CD4-positive, alpha-beta T cell (primary cell): ENCODE measurements at places on chromosomes 3 and 15.

- peak; percentile 6 for DNase-seq
Measured at GRCh38 chr3:143847787-143848631, at the start of gene SLC9A9. SLC9A9 (minus strand) TSS chr3:143848468; CDS start chr3:143848322, 146 bp downstream.

DNA sequence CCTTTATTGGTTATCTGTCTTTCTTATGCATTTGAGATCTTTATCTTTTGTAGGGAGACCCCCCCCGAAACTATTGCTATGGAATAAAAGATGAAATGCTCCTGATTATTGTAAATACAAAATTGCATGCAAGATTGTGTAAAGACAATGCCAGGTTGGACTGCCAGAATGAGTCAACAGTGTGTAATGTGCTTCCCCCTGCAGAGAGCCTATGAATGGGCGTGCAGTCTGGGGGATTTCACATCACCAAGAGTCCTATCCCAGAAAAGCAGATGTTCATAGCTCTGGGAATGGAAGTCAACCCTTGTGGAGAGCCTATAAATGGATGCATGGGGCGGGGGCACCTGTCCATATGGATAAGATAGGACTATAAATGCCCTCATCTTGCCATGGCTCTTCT is 584.3 kb downstream of the NSUN3 start:
- DNase-seq, result no peak

DNA sequence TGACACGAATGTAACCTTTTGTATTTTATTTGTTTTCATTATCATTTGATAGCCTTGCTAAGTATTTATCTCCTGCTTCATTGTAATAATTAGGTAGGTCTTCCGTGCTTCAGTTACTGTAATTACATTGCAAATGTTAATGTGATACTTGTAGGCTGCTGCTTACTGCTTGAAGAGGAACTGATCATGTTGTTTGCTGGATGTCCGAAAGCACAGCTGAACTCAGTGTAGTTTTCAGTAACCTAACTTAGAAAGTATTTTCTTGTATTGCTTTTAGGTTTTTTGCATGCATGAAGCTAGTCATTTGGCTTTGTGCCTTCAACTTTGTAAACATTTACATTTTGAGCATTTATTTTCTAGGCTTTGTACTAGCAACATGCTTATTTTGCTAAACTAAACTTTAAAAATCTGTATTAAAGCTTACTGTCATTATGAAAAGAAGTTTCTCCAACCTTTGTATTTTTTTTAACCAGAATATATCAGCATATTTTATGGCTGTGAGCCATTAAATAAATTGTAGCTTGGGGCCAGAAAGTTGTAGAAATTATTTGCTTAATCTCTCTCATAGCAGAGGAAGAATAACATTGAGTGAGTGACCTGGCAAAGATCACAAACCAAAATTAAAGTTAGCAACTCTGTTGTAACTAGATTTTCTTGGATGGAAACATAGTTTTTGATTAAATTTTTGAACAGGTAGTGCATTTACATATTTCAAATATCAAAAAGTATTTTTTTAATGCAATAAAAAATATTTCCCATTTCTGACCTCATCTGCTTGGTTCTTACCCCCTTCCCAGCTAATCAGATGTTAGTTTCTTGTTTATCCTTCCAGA is 30.7 kb downstream of the SACM1L start:
- DNase-seq, result no peak

DNA sequence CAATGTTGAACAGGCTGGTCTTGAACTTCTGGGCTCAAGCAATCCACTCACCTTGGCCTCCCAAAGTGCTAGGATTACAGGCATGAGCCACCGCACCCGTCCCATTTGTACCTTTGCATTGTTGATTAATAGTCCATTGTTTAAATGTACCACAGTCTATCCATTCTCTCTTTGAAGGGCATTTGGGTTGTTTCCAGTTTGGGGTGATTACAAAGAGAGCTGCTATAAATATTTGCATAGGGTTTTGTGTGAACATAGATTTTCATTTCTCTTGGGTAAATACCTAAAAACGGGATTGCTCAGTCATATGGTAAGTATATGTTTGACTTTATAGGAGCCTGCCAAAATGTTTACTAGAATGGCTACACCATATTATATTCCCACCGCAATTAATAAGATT is 13.7 kb upstream of the PTPRG start:
- DNase-seq, result no peak

GRCh38 chr3:13716540-13717221 is 163.2 kb downstream of the WNT7A start:
- DNase-seq, result no peak

DNA sequence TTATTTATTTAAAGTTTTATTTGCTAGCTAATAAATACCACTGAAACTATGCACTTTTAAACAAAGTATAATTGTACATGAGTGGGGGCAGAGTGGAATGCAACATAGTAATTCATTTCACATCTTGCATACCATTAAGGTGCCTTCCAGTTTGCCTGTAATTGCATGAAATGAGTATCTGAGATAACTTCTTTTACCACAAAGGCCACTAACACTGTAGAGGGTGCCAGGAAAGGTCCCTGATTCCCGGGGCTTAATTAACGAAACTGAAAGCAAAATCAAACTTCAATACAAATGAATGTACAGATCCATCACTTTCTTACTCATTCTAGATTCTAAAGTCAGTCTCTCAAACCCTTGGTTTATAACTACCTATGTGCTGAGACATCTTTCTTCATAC is 2.1 kb downstream of the CD47 start:
- no peak for DNase-seq

DNA sequence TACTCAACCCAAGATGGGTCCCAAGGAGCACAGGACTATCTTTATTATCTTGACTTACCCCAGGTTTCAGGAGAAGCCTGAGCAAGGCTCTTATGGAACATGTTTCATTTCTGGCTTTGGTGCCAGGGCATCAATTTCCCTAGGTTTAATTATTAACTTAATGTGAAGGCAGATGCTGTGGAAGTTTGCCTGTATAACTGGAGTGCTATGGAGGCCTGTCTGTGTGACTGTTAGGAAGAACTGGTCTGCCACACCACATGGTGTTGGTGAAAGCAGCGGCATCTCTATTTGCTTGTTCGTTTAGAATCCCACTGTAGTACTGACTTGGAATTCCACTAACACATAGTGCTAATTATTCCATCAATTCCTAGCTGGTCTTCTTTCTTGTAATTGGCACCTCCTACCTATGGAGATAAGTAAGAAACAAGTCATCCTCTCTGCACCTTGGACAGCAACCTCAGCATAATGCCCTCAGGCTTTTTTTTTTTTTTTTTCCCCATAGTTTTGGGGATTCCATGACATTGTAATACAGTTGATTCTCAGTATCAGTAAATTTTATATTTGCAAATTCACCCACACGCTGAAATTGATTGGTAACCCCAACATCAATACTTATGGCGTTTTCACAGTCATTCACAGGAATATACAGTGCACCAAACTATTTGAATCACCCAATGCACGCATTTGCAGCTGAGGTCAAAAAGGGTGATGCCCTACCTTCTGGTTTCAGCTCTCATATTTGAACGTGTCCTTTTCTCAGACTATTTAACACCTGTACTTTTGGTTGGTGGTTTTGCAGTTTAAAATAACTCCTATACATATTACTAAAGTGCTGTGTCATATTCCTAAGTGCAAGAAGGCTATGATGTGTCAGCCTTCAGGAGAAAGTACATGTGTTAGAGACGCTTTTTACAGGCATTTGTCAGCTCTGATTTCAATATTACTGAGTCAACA is 772.8 kb upstream of the LMCD1 start:
- no peak for DNase-seq

- DNase-seq, result no peak
Measured at GRCh38 chr3:47367631-47368030, 13.2 kb upstream of the PTPN23 start.

- DNase-seq, result no peak
Measured at GRCh38 chr3:122705379-122705778, 24.7 kb downstream of the PARP14 start.

- DNase-seq, result no peak
Measured at GRCh38 chr3:70531063-70531657, 218.7 kb upstream of the MDFIC2 start.

GRCh38 chr15:50259276-50259675 is 6.2 kb downstream of the HDC start:
- DNase-seq, result no peak

DNA sequence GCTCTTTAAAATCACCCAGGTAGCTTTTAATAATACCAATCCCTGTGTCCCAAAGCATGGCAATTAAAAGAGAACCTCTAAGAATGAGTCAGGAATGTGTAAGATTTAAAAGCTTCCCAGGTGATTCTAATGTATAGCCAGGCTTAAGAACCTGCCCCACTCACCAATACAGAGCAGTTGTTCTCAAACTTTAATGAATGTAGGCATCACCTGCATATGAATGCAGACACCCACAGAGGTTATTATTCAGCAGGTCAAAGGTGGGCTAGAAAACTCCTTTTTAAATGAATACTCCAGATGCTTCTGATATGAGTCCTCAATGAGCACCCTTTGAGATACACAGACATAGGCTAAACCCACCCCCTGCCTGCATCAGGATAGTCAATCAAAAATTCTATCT is 298.1 kb upstream of the KCNMB2 start:
- DNase-seq, result no peak

DNA sequence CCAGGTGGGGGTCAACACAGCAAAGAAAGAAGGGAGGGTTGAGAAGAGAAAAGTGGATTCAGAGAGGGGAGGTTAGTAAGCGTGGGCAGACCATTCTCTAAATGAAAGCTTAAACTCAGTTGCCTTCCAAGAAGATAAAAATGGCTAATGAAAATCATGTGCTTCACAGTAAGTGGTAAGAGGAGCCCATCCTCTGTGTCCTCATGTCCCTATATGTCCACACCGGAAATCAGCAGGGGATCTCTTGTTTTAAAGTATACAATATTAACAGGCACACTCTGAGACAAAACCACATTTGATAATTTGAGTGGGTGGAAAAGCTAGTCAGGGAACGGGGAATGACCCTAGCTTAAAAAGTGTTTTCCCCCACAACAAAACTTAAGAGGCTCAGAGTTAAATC is 4.4 kb upstream of the FOXP1 start:
- DNase-seq, result no peak

GRCh38 chr3:126799099-126799498 is 95.1 kb downstream of the CHCHD6 start:
- DNase-seq, result no peak

DNA sequence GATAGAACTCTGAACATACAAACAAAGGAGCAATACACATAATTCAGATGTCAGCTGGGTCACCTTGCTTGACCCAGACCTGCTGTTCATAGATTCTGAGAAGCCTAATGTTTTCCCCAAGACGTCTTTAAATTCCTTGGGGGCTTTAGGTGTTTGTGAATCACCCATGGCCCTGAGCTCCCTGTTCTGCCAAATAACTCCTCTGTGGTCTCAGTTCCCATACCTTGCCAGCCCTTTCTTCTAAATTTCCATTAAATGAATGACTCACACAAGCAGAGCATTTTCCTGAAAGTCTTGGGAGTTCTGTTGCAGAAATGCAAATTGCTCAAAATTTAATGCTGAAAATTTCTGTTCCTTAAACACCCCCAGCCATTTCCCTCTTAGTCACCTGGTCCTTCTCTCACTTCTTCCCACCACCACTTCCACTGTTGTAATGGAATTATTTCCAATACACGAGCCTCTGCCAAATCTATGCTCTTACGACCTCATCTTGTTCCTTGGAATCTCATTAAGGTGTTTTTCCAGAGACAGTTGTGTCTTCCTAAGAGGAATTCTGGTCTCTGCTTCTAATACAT is 33.4 kb upstream of the PSMD6 start:
- no peak for DNase-seq

DNA sequence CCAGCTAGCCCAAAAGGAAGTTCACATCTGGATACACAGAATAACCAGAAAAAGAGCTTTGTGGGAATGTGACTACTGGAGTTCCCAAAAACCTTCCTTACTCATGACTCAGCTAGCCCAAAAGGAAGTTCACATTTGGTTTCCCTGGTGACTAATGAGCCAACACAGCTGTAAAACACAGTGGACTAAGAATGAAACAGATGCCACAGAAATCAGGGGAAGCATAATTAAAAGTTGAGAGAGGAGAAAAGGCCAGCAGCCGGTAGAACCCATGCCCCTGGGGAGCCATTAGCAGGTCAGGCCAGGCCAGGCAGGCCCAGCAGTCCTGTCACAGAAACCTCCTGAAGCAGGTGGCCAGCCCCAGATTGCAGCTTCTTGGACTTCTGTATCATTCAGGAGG is 130.3 kb downstream of the GHSR start:
- DNase-seq, result no peak

DNA sequence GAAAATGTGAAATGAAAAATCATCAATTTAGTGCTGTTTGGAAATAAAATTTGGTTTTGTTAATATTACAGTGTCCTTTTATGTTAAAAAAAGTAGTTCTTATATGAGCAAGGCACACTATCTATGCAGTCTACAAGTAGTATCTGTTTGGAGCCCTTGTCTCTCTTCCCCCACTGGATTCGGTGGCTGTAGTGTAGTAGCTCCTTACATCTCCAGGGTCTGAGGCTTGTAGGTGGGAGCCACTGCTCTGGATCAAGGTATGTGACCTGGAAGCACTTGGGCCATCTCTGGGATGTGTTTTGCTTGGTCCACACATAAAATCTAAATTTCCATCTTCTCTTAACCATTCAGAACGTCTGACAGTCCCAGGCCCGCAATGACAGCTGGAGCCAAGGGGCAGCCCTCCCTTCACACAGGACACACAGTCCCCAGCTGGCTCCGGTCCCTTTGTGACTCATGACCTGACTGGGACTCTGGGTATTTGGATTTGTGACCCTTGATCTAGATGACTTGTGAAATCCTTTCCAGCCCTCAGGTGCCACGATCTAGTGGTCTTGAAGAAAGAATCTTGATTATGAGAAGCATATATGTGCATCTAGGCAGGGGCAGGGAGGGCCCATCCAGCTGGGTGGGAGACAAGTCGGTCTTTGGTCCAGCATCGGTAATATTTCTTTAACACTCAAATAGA is 80.0 kb downstream of the USP13 start:
- DNase-seq, result no peak

GRCh38 chr15:75134748-75135147 is 66.9 kb upstream of the C15orf39 start:
- no peak for DNase-seq

- DNase-seq, result no peak
Measured at GRCh38 chr15:40366457-40367370, 8.7 kb downstream of the DISP2 start.

DNA sequence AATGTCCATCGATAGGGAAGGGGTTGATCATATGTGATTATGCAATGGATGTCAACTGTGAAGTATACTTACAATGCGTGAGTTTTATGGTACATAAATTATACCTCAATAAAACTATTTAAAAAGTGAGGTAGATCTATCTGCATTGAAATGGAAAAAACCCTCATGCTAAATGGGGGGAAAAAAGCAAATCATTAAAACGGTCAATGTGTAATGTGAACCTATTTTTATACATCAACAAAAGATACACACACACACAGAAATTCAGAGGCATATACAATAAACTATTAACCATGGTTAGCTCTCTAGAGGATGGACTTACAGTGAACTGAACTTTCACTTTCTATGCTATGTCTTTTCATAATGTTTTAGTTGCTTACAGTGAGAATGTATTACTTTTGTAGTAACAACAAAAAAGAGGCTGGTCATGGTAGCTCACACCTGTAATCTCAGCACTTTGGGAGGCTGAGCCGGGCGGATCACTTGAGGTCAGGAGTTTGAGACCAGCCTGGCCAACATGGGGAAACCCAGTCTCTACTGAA is 23.1 kb downstream of the STIMATE start:
- no peak for DNase-seq
